Right lobe of liver (tissue), 6 donors: ENCODE measurements at places on chromosomes 6 and 20. TPM values are rescaled to one million over a fixed set of nuclear protein-coding genes. Genes with fewer than 3 reads are reported as not detected.

The SCRT2 gene
- not detected for total RNA-seq

The NQO2 gene
- 44.5 TPM for total RNA-seq

The PTPRT gene
- 0.43 TPM for total RNA-seq

The NMBR gene
- not detected for total RNA-seq

The SLC22A1 gene
- total RNA-seq: 1,474 TPM

The AURKA gene
- total RNA-seq: 7.4 TPM

The OXT gene
- 1.8 TPM for total RNA-seq

The BPIFB4 gene
- total RNA-seq: not detected

The DAAM2 gene
- 5.3 TPM for total RNA-seq

The ELOVL4 gene
- not detected for total RNA-seq

The RRAGD gene
- total RNA-seq: 9.1 TPM

The CD93 gene
- total RNA-seq: 6.8 TPM

The EPHA7 gene
- total RNA-seq: not detected

The LY6G6D gene
- not detected for total RNA-seq

The RFX6 gene
- total RNA-seq: not detected

The GCNT2 gene
- 10.3 TPM for total RNA-seq

The MEI4 gene
- total RNA-seq: 0.12 TPM

The SIRT5 gene
- 9.3 TPM for total RNA-seq

The SEL1L2 gene
- total RNA-seq: not detected

The PHACTR1 gene
- total RNA-seq: 3.5 TPM

The COL10A1 gene
- total RNA-seq: 0.12 TPM

The RAET1L gene
- total RNA-seq: not detected

The GSTA3 gene
- not detected for total RNA-seq

The ERGIC3 gene
- total RNA-seq: 117 TPM

The FAM217A gene
- total RNA-seq: not detected

The PGC gene
- 0.31 TPM for total RNA-seq

The MATN4 gene
- not detected for total RNA-seq

The MYL9 gene
- total RNA-seq: 17.0 TPM

The KIFC1 gene
- total RNA-seq: 4.4 TPM

The DLL1 gene
- 2.8 TPM for total RNA-seq

The E2F1 gene
- 0.91 TPM for total RNA-seq

The SUPT3H gene
- 2.2 TPM for total RNA-seq

The MTO1 gene
- 25.4 TPM for total RNA-seq

The MYLK4 gene
- total RNA-seq: 0.27 TPM

The DEFB129 gene
- not detected for total RNA-seq

The ESF1 gene
- 7.3 TPM for total RNA-seq

The HFE gene
- 15.9 TPM for total RNA-seq

The STMND1 gene
- not detected for total RNA-seq

The ATP6V1G2 gene
- total RNA-seq: 0.42 TPM

The THEMIS gene
- total RNA-seq: 0.09 TPM

The SUMO4 gene
- 1.2 TPM for total RNA-seq

The COL21A1 gene
- 0.73 TPM for total RNA-seq

The GMPR gene
- total RNA-seq: 6.5 TPM

The TINAG gene
- total RNA-seq: not detected
